Stimulated activated CD8-positive, alpha-beta memory T cell treated with anti-CD3 and anti-CD28 coated beads, Interleukin-2, amount 100 ng/mL, for 1 hour (primary cell): ENCODE measurements at places on chromosomes 5 and 9.

DNA sequence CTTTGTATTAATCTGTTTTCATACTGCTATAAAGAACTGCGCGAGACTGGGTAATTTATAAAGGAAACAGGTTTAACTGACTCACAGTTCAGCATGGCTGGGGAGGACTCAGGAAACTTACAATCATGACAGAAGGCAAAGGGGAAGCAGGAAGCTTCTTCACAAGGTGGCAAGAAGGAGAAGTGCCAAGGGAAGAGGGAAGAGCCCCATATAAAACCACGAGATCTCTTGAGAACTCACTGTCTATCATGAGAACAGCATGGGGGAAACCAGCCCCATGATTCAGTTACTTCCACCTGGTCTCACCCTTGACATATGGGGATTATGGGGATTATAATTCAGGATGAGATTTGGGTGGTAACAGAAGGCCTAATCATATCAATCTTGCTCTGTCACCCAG is 60.9 kb upstream of the CHD1 start:
- DNase-seq: no peak

DNA sequence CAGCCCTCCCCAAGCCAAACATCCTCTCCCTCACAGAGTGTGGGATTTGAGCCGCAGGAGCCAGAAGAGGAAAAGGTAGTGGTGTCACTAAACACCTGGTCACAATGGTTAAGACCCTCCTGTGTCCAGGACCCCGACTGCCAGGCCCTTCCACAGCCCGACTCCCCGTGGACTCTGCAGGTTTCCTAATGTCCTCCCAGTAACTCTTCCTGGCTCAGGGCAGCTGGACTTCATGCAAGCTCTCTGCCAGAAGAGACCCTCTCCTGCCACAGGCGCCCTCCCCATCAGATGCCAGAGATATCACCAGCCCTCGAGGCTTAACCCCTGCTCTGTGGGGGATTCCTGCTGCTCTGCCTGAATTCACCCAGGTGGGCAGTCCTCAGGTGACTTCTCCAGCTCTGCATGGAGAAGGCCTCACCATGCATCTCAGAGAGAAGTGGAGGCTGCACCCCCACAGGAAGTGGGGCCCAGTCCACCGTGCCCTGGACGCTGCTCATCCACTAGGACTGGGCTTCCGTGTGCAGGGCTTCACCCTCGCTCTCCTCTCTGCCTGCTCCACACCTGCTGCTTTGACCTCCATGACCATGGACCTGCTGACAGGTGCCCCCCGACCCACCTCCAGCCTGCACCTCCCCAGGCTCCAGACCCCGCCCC is 111.2 kb downstream of the ADAMTS2 start:
- no peak for DNase-seq

DNA sequence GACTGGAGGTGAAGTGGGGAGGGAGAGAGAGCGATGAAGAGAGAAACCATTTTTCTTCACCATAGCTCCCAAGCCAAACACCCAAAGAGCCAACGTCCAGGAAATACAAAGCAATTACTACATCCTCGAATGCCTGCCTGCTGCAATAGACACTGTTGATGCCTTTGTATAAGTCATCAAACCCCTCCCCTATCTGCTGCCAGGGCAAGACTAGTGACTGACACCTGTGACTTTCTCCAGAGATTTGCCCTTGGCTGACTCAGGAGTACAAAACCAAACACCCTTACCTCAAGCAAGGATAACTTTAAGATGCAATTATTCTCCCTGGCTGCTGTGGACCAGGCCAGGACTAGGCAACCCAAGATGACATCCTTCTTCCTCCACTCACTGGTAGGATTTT is 81.8 kb upstream of the RASA1 start:
- no peak for DNase-seq

DNA sequence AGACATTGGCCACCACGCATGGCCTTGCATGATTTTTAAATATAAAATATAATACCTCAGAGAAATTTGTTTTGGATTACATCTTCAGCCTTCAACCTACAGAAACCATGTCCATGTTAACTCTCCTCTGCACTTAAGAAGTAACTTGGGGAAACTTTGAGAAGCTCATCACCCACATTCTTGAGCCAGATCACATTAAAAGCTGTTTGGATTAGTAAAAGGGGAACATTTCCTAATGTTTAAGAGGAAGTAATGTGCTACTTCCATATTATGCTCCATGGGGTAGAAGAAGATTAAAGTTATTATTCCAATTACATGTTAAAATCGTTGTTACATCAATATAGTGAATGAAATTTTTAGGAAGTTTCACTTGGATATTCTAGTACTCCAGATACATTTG is 10.4 kb upstream of the CEP120 start:
- no peak for DNase-seq

GRCh38 chr5:37803487-37803886 is 36.4 kb downstream of the GDNF start:
- DNase-seq: no peak

DNA sequence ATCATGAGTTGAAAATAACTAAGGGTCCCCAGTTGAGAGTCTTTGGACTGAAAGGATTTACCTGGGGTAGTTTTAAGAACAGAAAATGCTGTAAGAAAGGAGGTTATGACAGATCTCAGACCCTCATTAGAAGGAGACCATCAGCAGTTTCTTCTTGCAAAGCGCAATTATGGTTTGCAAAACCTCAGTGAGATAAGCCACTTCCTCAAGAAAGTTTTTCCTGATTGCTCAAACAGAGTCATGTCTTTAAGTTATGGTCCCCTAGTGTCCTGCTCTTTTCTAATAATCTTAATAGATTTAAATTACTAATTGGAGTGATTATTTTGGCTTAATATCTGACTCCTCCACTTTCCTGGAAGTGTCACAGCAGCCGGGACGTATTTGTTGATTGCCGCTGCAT is 293.2 kb upstream of the KLF4 start:
- DNase-seq: no peak

- DNase-seq: no peak
Measured at GRCh38 chr5:159463590-159464321, 133.5 kb upstream of the IL12B start.

- no peak for DNase-seq
Measured at GRCh38 chr5:59616413-59616812, 277.1 kb downstream of the PDE4D start.

DNA sequence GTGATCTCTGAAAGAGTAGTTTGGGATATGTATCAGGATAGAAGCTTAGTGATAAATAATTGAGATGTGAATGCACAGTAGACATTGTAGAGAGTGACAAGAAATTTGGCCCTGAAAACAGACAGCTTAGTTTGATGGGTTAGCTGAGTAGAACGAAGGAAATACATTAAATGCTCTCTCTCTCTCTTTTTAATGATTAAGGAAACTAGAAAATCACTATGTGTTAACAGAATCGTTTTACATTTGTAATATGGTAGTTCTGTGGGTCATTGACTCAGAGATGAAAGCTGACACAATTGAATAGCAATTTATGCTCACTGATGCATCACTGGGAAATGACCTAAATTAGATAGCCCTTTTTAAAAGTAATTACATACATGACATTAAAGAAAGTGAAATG is 739.8 kb upstream of the PTPRD start:
- DNase-seq: no peak

DNA sequence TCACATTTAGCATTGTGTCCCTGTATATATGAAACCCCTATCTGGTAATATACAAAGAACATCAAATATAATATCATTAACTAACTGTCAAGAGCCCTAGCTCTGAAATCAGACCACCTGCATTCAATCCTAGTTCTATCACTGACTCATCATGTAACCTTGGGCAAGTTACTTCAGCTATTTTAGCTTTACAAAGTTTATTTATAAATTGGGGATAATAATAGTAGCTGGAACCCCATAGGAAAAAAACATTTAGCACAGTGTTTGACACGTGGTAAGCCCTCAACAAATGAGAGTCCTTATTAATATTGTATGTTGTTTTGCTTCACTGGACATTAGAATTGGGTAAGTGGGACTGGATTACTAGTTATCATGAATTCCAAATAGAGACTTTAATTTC is 157.5 kb downstream of the EBF1 start:
- no peak for DNase-seq
